ENCODE measurements at places on chromosomes 13 and 19.

DNA sequence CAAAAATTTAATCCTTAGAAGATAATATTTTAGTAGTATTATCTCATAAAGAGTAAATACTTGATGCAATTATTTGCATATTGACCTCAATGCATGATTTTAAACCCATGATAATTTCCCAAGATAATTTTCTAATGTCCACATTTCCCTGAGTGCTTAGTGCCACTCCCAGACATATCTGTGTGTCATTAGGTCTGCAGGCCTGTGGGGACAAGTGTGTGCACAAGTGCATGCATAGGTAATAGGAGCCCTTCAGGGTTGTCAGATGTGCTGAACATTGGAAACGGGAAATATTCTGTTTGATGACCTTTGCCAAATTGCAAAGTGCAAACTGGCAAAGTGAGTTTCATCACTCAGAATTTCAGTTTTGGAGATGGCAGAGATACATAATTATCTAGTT, 369.9 kb downstream of the KLF5 start:
- no peak for DNase-seq

DNA sequence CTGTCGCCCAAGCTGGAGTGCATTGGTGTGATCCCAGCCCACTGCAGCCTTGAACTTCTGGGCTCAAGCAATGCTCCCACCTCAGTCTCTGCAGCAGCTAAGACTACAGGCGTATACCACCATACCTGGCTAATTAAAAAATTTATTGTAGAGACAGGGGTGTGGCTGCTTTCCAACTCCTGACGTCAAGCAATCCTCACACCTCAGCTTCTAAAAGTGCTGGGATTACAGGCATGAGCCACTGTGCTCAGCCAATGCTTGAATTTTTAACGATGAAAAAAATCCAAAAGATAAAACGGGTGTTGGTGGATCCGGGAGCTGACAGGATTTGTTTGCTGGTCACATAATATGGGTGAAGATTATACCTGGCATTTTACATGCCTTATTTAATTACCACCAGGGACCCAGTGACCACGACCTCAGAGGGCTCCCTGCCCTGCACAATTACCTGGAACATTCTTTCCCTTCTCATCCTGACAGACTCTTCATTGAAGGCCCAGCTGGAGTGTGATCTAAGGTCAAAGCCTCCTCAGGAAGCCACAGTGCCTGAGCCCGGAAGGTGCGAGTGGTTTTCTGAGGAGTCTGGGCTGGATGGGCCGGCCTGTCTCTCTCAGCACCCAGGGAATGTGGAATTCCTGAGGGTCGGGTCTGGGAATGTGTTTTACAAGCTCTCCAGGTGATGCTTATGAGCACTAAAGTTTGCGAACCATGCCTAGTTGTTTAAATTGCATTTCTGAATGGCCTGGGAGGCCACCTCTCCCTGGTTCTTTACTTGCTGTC, 193.3 kb downstream of the USP12 start:
- no peak for DNase-seq

DNA sequence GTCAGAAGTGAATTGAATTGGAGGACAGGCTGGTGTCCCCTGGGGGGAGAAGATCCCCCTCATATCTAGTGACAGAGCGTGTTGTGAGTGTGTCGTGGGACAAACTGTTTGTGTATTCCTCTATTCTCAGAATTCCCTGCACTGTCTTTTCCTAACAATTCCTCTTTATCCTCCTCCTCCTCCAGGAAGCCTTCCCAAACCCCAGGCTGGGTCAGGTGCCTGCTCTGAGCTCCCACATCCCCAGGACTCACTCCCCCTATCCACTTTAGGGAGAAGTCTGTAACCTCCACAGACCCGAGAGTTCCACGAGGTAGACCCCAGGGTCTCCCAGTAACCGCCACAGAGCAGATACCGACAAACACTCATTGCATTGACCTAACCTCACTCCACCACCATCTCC, 15.1 kb upstream of the BICRA start:
- DNase-seq, result no peak

- DNase-seq, result peak; percentile 73
These were observed 10.1 kb downstream of the C19orf38 start for GRCh38 chr19:10858204-10858828.

GRCh38 chr13:28545583-28546333, 50.8 kb upstream of the FLT1 start:
- DNase-seq, result no peak

GRCh38 chr13:33312150-33312860, 26.8 kb upstream of the STARD13 start:
- no peak for DNase-seq

DNA sequence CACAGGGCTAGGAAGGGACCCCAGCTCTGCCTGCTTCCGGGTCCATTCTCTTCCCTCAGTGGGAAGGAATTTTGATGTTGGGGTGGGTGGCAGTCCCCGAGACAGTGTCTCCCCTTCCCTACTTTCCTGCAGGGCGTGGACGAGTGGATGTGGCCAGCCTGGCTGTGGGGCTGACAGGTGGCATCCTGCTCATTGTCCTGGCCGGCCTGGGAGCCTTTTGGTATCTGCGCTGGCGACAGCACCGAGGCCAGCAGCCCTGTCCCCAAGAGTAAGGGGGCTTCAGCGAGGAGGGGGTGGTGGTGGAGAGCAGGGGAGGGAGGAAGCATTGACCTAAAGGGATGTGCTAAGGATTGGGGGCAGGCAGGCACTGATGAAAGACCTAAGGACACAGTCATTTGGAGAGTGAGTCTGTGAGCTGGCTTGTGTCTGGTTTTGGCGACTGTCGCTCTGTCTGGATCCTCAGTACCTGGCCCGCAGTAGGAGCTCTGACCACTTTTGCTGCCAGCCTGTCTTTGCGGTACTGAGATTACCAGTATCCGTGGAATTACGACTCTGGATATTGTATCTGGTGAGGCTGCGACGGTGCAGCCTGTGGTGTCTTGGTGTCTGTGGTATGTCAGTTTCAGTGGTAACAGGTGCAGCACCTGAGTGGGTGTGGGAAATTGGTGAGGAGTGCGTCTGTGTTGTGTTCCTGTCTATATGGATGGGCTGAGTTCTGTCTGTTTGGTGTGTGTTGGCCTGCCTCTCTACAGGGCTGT, 2.4 kb upstream of the PRR12 start:
- DNase-seq, result no peak

Measured in OCI-LY7 (cell line).